ENCODE measurements at places on chromosomes 2 and 18.

- no peak for DNase-seq
Measured at GRCh38 chr2:39405364-39405763, 31.7 kb downstream of the MAP4K3 start.

DNA sequence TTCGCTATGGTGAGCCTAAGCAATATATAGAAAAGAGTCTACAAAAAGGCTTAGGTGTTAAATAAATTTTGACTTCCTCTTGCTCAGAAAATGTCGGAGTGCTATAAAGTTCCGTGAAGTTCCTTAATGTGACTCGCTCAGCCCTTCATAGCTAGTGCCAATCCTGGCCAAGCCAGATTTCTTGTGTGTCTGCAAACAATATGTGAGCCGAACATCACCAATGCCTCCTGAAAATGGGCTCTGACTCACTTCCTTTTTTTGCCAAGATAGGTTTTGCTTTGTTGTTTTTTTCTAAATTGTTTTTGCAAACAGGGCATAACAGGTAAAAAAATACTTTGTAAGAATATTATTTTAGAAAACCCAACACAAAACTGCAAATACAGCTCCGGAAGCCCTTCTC lies 26.1 kb downstream of the CDC42EP3 start:
- no peak for DNase-seq

GRCh38 chr2:176514805-176515500 lies 245.7 kb downstream of the MTX2 start:
- DNase-seq = no peak

DNA sequence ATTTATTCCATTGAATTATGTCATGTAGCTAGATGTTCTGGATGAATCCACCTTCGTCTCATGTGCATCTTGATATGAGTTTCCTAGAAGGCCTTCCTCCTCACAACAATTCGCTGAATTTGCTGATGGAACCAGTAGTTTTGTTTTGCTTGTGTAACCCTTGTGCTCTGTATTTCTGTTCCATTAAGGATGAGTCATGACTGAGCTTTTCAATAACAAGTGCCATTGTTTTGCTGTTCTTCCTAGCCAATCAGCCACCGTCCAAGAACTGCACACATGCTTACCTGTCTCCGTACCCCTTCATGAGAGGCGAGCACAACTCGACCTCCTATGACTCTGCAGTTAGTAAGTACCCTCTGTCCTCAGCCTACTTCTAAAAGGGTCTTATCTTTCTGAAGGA lies 2.3 kb downstream of the TMEM182 start:
- DNase-seq = no peak

GRCh38 chr2:128284841-128285240 lies 33.8 kb downstream of the HS6ST1 start:
- no peak for DNase-seq

DNA sequence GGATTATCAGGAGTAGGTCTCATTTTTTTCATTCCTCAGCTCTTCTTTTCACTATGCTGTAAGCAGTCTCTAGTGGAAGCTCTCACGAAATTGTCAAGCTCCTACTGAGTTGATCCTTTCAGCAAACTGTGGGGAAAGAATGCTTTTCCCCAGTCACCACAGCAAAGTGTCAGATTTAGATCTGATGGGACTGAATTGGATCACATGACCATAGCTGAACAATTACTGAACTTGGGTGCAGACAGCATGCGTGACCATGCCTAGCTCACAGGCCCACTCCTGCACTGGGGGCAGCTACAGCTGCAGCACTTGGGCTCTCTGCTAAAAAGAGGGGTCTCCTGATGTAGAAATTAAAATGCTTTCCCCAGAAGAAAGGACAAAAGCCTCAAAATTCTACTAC lies 3.1 kb downstream of the ARHGAP15 start:
- no peak for DNase-seq

- no peak for DNase-seq
Measured at GRCh38 chr2:71756280-71756906, 303.0 kb downstream of the DYSF start.

GRCh38 chr2:72973566-72974435 lies 56.5 kb downstream of the EMX1 start:
- no peak for DNase-seq

DNA sequence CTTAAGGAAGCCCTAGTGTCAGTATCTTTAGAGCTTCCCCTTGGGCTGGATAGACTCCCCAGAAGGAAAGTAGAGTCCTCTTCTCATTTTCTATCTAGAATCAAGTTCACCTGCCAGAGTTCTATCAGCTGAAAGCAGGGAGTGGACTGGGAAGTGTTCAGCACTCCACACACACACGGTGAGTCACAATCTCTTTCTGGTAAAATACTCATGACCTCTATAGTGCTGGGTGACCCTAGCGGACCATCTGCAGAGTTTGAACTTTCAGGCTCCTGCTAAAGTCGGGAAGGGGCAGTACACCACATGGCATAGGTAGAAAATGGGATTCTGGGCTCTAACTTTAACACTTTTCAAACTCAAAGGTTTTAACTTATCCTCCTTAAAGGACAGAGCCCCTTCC lies 43.3 kb downstream of the SAP130 start:
- no peak for DNase-seq

DNA sequence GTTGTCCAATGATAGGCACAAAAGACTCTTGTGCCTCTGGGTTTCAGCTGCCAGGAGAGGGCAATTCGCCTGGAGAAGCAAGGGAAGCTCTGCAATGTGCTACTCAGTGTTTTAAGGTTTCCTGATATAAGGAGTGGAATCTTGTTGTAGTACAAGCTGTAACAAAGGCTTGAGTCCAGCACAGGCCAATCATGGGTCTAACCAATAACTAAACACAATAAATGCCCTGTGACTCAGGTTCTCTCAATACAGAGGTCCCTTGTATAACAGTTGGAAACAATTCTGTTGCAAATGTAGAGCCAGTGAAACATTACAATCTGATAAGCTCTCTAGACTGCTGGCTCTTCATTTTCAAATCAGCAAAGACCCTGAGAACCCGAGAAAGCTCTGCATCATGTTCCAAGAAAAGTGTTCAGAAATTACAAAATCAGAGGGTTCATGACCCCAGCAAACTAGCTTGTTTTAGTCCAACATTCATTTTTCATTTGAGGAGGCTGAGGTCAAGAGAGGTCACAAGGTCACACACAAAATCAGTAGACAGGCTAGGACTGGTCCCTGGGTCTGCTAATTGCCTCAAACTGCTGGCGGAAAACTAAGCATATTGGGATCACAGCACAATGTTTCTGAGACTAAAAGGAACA lies 59.0 kb upstream of the DNMT3A start:
- no peak for DNase-seq

- DNase-seq = no peak
Measured at GRCh38 chr18:21853016-21853415, 112.4 kb downstream of the MIB1 start.

GRCh38 chr2:110716959-110717645 lies 15.3 kb upstream of the ACOXL start:
- no peak for DNase-seq
